ENCODE measurements at places on chromosomes 12 and 14.

DNA sequence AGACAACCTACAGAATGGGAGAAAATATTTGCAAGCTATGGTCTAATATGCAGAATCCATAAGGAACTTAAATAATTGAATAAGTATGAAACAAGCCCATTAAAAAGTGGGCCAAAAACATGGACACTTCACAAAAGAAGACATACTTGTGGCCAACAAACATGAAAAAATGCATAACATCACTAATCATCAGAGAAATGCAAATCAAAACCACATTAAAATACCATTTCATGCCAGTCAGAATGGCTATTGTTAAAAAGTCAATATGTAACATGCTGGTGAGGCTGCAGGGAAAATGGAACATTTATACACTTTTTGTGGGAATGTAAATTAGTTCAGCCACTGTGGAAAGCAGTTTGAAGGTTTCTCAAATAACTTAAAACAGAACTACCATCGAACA lies 945.4 kb upstream of the FLRT2 start:
- peak; percentile 41 for DNase-seq

- DNase-seq: no peak
These were observed 128.0 kb downstream of the CCDC91 start for GRCh38 chr12:28318273-28318672.

DNA sequence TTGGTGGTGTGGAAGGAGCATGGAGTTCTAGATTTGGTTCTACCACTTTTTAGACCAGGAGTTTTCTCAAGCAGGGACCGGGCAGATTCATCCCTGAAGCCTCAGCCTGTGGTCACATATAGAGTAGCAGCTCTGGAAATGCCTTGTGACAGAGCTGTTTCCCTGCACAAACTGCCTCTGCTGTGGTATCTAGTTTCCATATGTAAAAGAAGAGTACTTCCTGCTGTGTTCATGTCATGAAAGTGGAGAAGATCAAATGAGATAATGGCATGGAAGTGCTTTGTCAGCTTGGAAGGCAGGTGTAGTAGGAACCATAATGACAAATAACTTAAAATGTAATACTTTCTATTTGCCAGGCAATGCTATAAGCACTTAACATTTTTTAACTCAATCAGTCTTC lies 26.1 kb downstream of the OTUB2 start:
- DNase-seq: no peak

DNA sequence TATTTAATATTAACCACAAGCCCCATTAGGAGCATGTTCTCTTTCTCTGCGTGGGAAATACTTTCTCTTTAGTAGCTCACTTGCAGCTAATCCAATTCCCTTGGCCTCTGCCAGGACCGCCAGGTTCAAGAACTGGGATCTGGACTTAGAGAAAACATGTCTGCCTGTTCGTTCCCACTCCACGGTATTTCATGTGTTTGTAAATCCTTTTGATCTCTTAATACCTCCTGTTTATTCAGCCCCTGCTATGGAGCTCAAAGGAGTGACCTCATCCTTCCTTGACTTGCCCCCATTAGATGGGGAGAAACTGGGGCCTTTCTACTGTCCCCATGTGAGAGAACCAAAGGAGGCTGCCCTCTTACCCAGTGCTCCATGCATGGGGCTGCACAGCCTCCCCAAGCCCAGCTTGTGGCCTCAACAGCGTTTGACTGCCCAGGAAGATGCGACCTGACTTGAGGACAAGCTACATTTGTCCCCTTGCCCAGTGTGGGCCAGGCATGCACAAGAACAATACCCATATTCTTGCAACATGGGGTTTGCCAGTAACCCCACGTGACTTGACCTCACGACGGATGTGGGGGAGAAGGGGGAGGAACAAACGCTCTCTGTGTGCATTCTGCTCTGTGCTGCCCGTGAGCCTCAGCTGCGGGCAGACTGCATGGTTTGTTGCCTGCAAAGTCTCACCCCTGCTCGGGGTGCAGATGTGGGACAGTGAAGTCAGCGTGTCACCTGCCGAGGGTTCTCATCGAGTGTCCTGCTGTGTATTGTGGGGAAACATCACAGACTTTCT lies 30.3 kb downstream of the CD9 start:
- peak; percentile 42 for DNase-seq

DNA sequence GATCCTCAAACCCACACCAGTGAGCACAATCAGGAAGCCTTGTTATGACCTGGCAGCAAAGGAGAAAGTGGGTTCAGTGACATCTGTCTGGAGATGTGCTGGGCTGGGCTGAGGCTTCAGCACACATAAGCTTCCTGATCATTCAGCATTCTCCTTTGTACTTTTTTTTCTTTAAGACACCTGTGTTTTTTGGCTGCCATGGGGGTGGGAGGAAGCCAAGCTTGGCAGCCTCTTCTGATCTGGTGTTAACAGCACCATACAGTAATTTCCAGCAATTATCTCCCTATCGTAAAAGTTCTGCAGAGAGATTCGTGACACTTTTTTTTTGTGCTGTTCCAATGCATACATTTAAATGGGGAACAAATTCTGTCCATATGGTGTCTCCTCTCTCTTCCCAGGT lies 38.9 kb upstream of the RASSF3 start:
- DNase-seq: no peak

- DNase-seq: peak; percentile 61
These were observed 1.3 kb upstream of the EMP1 start for GRCh38 chr12:13195250-13195649.

DNA sequence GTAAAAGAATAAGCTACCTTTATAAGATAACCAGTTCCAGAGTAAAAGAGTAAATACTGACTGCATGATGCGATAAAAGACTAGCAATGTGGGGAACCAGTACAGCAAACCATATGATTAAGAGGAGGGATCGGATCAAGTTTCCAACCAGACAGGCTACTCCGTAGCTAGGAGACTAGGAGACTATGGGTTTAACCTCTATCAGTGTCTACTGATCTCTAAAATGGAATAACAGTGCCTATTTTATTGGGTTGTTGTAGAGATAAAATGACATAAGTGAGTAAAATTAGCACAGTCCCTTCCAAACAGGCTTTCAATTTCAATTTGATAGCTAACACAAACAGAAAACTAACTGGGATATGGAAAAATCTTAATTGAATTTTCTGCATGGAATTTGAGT lies 76.0 kb downstream of the PAWR start:
- DNase-seq: no peak

DNA sequence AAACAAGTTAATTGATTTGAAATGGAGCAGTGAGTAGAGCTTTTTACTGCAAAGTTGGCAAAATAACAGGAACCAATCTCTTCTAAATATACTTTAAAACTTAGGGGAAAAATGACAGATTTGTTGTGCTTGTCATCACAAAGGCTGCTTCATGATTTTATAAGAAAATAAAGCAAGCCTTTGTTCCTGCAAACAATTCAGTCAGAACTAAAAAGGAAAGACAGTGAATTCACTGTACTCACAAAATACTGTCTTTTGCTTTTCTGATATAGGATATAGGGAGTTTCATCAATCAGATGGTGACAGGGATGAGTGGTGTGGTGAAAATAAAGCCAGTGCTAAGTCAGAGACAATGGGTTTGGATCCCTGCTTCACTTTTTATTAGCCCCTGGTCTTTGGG lies 126.0 kb downstream of the HELB start:
- no peak for DNase-seq

- DNase-seq: no peak
These were observed 224.4 kb upstream of the KRR1 start for GRCh38 chr12:75735853-75736252.

DNA sequence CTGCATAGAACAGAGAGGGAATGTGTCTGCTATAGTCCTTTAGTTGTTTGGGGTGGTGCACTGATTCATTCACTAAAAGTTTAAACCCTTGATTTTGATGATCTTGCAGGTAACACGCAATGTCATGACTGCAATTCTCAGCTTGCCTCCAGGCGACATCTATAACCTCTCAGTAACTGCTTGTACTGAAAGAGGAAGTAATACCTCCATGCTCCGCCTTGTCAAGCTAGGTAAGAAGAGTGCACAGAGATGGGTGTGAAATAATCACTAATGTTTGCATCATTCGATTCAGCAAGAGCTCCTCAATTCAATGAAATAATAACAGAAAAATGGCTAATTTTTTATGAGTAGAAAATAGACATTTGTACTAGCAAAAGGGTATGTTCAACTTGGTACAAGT lies 203.7 kb downstream of the PTPRO start:
- no peak for DNase-seq

GRCh38 chr12:52568111-52568510 lies 5.5 kb downstream of the KRT74 start:
- no peak for DNase-seq

GRCh38 chr12:114684098-114684869 lies at the start of gene TBX3:
Gene TBX3, minus strand, starts transcription at chr12:114684175. Its CDS starts 975 bp downstream, at chr12:114683200.
- peak; percentile 98 for DNase-seq

GRCh38 chr12:8655421-8655820 lies 7.2 kb downstream of the MFAP5 start:
- DNase-seq: no peak

DNA sequence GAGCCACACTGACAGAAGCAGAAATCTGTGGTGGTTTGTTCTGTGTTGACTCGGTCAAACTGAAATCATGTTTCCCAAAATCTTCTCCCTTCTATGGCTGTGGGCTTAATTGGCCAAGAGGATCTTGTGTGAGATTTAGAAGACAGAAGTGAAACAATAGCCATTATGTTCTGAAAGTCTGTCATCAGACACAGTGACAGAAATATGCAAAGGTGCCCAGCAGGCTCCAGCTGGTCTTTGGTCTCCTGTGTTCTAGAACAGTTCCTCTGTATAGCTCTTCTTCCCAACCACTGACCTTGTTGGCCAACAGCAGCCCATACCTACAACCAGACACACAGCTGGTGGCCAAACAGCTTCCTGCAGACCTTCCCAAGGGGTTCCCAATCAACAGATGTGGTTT lies 25.0 kb upstream of the COCH start:
- no peak for DNase-seq

DNA sequence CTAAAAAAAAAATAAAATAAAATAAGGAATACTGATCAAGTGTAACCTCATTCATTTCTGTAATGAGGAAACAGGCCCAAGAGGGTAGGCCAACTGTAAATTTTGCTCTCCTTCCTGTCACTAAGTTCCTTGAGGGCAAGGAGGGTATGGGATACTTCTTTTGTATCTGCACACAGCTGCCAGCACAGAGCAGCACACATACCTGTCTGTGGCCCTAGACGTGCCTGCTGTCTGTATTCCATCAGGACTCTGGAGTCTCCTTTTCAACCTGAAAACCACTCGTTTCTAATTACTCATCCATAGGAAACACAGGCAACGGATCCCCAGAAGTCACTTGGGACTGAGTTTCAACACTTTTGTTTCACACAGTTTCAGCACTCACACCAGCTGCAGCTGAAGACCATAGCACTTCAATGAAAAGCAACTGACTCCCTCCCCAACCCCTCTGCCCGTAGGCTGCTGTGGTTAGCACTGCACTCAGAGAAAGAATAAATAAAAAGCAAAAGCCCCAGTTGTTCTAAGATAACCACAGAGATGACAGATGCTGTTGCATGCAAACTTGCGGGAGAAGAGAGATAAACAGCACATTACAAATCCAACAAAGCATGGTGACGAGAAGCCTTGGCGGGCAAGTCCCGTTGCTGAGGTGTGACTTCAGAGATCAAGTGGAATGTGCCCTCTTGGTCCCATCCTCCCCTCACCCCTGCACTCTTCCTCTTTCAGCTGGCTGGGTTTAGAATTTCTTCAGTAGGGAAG lies 24.9 kb downstream of the CRACR2A start:
- DNase-seq: peak; percentile 31

DNA sequence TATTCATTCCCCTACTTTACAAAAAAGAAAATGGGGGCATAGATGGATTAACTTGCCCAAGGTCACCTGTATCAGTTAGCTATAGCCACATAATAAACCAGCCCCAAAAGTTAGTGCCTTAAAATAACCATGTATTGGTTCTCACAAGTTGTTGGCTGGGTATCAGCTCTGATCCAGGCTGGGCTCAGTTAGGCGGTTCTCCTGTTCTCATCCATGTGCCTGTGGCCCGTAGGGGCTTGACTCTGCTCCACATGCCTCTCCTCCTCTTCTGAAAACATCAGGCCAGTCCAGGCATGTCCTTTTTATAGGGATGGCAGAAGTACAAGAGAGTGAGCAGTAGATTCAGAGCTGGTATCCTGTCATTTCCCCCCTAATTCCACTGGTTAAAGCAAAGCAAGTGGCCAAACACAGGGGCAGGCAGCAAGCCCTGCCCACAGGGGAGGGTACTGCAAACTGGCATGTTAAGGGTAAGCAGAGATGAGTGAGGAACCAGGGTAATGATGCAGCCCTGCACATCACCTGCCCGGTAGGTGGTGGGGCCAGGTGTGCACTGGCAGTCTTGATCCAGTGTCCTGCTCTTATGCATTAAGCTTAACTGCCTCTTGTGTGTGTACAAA lies 47.9 kb upstream of the TUNAR start:
- no peak for DNase-seq

DNA sequence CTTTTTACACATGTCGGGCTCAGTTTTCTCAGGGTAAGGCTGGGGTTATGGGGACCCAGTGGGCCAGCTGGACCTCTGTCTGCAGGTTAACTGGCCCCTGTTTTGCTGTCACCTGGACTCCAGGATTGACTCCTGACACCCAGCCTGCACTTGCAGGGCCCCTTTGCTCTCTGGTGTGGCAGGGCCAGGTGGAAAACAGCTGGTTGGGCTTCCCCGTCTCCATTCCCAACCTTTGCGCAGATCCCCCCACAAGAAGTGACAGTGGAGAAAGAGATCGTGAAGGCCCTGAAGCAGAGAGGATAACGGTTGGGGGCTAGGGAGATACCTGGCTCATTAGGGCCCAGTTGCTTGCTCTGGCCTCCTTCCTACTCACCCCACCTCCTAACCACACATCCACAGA lies 1.5 kb upstream of the PPP1R1A start:
- no peak for DNase-seq

- DNase-seq: peak; percentile 81
These were observed 379.6 kb downstream of the CCDC91 start for GRCh38 chr12:28569698-28570411.

- no peak for DNase-seq
These were observed 3.7 kb upstream of the CISTR start for GRCh38 chr12:53755451-53755891.

DNA sequence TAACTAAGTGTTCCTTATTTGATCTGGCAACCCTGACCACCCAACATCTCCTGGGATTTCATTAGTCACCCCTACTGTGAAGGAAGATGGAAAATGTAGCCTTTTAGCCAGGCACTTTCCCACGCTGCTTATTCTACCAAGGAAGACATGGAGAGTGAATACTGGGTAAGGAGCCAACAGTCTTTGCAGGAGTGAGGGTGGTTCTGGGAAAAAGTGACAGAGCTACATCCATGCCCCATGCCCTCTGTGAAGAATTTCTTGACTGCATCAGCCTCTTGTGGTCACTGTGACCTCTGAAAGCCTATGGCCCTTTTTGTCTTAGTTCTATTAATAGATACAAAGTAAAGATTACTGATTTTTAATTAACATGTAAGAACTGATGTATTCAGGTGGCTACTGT lies 196.0 kb upstream of the EEA1 start:
- peak; percentile 60 for DNase-seq

- DNase-seq: peak; percentile 69
These were observed 22.1 kb downstream of the LGMN start for GRCh38 chr14:92726135-92726932.

DNA sequence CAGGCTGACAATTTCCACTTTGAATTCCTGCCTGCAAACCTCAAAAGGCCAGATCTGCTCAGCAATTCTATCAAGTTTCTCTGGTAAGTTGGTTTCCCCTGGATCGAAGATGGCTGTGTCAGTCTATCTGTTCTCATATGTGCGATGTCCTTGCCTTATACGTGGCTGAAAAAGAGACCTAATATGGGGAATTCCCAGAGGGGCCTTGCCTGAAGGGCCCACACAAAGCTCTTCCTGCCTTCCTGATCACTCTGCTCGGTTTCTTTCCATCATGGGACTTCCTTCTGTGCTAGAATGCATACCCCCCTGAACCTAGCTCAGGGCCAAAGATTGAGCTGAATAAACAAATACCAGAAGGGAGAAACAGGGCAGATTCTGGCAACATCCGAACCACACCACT lies 13.2 kb downstream of the TCL1B start:
- no peak for DNase-seq

Measured in fibroblast of skin of back (primary cell).